Fibroblast of skin of scalp (primary cell): ENCODE measurements at places on chromosomes 13 and 19.

- no peak for DNase-seq
Observed at GRCh38 chr19:5503598-5503997, 48.4 kb downstream of the ZNRF4 start.

DNA sequence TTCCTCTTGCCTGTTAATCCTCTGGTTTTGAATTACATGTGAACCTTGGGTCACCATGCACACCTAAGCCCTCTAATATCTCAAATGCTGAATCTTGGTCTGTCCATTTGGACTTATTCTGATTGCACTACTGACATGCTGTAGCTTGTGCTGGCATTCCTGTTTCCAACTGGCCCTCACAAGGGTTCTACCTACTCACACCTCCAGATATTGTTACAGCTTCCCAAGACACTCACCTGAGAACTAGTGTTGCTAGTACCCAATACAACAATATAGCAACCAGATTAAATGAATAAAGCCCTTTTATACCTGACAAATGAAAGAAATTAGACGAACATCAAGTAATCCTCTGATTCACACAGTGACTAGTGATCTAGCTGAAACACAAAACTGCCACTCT is 16.6 kb downstream of the TEX30 start:
- DNase-seq, result no peak

- no peak for DNase-seq
Observed at GRCh38 chr19:45771311-45771933, 2.4 kb upstream of the SIX5 start.

DNA sequence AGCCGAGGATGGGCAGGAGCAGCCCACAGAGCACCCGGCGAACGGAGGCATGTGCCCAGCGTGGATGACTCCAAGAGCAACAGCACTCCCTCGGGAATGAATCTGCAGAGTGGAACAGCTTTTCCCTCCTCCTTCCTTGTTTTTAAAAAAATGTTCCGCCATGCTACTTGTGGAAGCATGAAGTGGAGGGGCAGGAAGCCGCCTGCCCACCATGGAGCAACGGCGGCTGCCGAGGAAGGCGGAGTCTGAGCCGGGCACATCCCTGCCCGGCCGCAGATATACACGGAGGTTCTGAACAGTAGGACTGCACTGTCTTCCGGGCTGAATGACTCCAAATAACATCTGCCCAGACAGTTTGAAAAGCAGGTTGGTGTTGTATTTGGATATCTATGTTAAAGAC is 65.2 kb downstream of the SOX1 start:
- DNase-seq, result no peak

DNA sequence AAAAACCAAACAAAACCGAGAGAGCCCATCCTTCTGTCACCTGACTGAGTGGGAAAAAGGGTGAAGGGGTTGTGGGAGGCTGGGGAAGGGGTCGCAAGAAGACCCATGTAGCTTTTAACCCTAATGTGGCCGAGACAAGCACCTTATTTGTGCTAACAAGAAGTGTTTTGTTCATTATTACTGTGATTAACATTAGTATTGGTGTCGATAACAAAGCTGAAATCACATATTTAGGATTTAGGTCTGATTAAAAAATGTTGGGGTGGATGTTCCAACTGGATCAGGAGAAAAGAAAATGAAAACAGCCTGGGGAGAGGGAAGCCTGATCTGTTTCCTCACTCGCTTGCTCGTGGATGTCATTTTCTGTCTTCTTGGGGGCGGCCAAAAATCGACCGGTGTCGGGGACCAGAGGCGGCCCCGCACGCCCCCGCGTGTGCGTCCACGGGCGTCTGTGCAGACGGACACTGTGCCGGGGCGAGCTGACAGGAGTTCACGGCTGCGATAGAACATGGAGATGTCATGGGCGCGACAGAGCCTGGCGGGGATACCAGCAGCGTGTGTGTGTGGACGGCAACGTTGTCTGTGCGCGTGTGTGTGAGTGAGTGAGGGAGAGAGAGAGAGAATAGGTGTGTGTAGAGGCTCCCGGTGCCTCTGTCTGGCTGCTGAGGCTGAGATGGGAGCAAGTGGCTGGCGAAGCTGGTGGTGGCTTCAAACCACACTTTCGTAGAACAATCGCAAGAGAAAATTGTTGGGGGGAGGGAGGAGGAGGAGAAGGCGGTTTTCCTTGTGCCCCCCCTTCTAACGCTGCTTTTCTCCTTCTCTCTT is 29.1 kb downstream of the NFIX start:
- no peak for DNase-seq

DNA sequence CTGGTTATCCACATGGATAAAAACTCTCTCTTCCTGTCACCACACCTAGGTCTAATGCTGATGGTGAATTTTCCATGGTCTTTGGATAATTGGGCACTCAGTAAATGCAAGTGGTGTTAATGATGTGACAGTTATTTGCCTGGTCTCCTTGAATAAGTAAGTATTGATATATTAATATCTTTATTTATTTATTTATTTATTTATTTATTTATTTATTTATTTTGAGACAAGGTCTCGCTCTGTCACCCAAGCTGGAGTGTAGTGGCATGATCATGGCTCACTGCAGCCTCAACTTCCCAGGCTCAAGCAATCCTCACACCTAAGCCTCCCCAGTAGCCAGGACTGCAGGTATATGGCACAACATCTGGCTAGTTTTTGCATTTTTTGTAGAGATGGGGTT is 46.3 kb upstream of the ITM2B start:
- DNase-seq, result no peak

- DNase-seq, result no peak
Observed at GRCh38 chr13:66378894-66379293, 851.2 kb downstream of the PCDH9 start.

DNA sequence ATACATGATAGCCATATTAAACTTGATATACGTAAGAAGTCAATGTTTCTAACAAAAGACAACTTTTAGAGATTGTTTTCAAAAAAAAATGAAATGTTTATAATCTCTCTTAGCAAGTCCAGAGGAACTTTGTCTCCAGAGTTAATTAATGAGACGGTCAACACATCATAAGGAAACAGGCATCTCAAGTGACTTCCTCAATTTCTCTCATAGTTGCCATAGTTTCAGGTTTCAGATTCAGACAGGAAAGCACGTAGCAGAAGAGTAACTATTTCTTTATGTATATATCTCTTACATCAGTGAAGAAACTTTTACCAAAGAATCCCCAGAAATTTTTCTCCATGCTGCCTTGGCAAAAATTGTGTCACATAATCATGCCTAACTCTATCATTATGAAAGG is 159.6 kb upstream of the ATXN8OS start:
- no peak for DNase-seq

DNA sequence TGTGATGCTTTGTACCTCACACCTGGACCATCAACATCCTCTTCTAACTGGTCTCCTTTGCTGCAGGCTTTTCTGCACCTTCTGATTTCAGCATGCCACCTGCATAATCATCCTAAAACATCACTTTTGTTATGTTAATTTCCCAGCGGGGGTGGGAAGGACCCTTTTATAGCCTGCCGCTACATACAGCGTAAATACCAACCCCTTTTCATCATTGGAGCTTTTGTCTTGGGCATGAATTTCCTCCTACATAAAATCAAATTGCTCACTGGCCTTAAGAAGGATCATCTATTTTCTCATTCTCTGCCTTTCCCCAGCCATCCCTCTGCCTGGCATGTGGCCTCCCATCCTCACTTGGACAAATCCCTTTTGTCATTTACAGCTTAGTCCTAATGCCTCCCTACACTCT is 124.7 kb downstream of the RBM26 start:
- DNase-seq, result no peak

- no peak for DNase-seq
Observed at GRCh38 chr13:101327871-101328270, 88.4 kb downstream of the NALCN start.
